Mucosa of descending colon (tissue), 3 donors: ENCODE measurements at places on chromosomes 4 and X. TPM values are rescaled to one million over a fixed set of nuclear protein-coding genes. Genes with fewer than 3 reads are reported as not detected.

- DNase-seq, result no peak
These were observed 10.6 kb downstream of the ING2 start for GRCh38 chr4:183515411-183515810.

GRCh38 chr4:120209706-120210105 lies 143.1 kb upstream of the MAD2L1 start:
- no peak for DNase-seq

- no peak for DNase-seq
These were observed 187.4 kb upstream of the TEX13C start for GRCh38 chrX:125132274-125132673.

DNA sequence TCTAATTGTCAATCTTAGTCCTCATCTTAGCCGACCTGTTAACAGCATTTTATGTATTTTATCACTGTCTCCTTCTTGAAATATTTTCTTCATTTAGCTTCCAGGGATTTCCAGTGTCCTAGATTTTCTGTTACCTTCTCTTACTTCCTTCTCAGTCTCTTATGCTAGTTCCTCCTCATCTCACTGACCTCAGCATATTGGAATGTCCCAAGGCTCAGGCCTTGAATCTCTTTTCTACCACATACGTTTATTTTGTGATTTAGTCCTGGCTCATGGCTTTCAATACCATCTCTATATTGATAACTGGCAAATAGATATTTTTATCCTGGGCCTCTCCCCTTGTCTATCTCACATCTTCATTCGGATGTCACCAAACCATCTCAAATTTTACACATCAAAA lies 61.1 kb downstream of the IQCM start:
- DNase-seq, result no peak

- DNase-seq, result no peak
These were observed 165.0 kb downstream of the EFHC2 start for GRCh38 chrX:44178274-44179053.

GRCh38 chrX:43750248-43750676 lies 94.2 kb downstream of the MAOA start:
- DNase-seq, result no peak

DNA sequence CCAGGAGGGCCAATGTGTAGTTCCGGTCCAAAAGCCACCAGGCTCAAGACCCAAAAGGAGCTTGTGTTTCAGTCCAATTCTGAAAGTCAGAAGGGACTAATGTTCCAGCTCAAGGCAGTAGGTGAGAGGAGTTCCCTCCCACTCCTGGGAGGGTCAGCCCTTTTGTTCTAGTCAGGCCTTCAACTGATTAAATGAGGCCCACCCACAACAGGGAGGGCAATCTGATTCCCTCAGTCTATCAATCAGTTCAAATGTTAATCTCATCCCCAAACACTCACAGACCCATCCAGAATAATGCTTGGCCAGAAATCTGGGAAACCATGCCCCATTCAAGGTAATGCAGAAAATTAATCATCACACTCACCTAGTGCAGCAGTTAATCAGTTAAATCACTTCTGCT lies 35.8 kb upstream of the RASGEF1B start:
- DNase-seq, result no peak

GRCh38 chr4:150591406-150591805 lies 9.5 kb downstream of the MAB21L2 start:
- DNase-seq, result no peak

GRCh38 chr4:113009461-113009860 lies 40.0 kb upstream of the ANK2 start:
- DNase-seq, result no peak

DNA sequence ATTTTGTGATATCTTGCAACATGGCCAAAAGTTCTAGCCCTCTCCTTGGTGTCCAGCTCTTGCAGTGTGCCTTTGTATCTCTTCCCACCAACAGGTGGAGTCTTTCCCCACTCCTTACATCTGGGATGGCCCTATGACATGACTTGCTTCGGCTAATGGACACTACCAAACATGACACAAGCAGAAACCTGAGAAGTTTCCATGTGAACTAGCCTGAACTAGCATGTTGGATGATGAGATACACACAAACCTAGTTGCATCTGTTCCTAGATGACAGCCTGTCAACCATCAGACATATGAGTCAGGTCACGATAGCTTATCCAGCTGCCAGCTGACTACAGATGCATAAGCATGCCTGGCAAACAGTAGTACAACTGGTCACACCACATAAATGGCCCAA lies 207.5 kb upstream of the FTHL17 start:
- DNase-seq, result peak; percentile 2

DNA sequence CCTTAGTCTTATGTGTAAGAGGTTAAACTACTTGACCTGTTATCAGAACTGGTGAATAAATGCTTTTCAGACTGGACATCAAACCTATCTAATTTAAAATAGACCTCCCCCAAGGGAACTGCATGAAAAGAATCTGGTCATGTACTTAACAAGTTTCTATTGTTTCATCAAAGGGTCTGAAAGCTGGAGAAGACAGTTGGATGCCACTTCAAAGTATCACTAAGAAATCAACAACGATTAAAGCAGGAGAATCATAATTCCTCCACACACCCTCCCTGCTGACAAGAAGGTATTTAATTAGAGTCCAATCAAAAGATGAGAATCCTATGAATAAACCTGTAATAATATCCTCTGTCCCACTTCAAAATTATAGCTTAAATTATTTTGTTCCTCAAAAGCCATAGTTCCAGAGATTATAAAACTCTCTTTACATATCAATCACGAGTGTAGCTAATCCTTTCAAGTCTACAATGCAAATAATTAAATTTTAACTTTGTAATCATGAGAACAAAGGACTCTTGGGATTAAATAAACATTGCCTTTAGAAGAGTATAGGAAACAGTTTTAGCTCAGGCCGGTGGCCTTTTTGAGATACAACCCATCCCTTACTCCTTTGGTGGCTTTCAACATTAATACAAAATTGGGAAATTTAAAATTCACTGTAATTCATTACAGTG lies 35.1 kb downstream of the TSPAN5 start:
- no peak for DNase-seq

GRCh38 chr4:178553201-178553600 lies 1111.0 kb upstream of the AGA start:
- no peak for DNase-seq

DNA sequence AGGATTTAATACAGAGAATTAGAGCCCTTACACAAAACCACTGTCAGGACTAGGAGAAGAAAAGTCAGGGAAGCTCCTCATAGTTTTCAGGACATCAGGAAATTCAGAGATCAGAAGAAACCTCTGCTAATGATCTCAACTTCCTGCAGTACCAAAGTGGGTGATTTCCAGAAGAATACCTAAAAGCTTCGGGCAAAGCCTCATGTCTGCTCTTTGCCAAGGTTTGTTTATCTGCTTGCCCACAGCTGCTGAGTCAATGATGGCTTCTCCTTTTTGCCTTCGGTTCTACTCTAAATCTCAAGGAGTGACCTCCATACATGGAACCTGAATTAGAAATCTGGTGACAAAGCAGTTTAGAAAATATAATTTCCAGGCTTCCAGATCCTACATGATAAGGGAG lies 68.4 kb downstream of the USP38 start:
- no peak for DNase-seq

GRCh38 chrX:150897421-150898320 lies 797 bp downstream of the CD99L2 start:
- peak; percentile 51 for DNase-seq

DNA sequence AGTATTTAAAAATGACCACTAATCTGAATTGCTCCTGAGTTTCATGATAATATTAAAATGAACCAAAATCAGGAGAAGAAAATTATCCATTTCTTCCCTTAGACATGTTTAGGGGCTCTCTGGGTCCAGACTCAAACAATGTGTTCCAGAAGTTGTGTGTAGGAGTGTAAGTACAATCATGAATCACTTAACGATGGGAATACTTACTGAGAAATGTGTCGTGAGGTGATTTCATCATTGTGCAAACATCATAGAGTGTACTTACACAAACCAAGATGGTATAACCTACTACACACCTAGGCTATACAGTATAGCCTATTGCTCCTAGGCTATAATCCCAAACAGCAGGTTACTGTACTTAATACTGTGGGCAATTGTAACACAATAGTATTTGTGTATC lies 74.8 kb downstream of the STPG2 start:
- DNase-seq, result no peak

The TMEM35A gene
- 3.0 TPM for total RNA-seq

The ZNF280C gene
- total RNA-seq, result 4.3 TPM

The SPARCL1 gene
- total RNA-seq, result 544 TPM

The HS6ST2 gene
- total RNA-seq, result 1.5 TPM

The RBM46 gene
- total RNA-seq, result not detected

The SOWAHB gene
- 24.8 TPM for total RNA-seq

The FRG2 gene
- not detected for total RNA-seq

The EXOC1 gene
- 53.3 TPM for total RNA-seq
